ENCODE measurements at places on chromosomes 5 and 9.

GRCh38 chr5:129073111-129073510 is 21.4 kb upstream of the ISOC1 start:
- DNase-seq = no peak

DNA sequence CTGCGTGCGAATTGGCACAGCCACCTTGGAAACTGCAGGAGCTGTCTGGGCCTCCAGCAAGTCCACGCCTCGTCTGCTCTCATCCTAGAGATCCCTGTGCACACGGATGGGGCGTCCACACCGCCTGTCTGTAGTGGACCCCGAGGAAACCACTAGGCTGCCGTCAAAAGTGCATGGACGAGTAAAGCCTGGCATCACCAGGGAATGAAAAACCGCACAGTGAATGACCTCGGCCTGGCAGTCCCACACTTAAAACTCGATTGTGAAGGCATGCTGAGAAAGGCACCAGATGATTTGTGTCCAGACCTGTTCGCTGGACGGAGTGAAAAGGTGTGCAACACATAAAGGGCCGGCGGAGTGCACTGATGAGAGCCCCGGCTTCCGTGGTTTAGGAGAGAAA is 50.8 kb downstream of the MRPL36 start:
- DNase-seq = no peak

- no peak for DNase-seq
These were observed 531 bp downstream of the ABO start for GRCh38 chr9:133274236-133275104.

DNA sequence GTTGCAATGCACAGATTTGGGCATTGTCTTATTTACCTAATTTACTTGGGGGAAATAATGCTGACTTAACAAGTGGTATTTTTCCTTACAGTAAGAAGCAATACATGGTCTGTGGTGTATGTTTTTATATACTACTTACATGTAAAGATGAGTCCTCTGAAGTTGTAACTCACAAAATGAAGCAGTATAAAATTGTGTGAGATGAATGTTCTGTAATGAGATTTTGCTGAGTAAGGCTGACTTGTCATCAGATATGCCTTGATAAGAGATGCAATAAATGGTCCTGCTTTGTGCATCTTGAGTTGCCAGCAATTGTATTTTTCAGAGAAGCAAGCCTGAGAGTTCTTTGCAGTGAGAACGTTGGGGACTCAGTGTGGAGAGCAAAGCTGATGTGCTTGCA is 92.2 kb upstream of the GNAQ start:
- DNase-seq = no peak

GRCh38 chr5:141982626-141983025 is 13.7 kb downstream of the RNF14 start:
- DNase-seq = no peak

GRCh38 chr5:168413062-168413461 is 73.2 kb upstream of the RARS1 start:
- DNase-seq = no peak

DNA sequence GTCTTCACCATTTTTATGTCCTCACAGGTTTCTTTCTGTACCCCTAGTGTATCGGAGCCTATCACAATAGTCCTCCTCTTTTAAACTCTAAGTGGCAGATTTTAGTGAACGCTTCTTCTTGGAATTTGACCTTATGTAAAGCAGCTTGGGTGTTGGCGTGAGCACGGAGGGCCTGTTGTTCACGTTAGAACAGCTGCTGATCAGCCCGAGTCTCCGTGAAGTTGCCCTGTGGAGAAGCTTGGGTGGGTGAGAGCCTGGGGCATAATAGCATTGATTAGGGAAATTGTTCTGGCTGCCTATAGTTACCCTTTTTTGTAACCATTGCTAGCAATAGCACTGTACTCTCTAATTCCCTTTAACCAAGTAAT is 167.0 kb upstream of the OTULINL start:
- DNase-seq = no peak

GRCh38 chr9:89408628-89409101 is 89.2 kb downstream of the SEMA4D start:
- DNase-seq = peak; percentile 87

DNA sequence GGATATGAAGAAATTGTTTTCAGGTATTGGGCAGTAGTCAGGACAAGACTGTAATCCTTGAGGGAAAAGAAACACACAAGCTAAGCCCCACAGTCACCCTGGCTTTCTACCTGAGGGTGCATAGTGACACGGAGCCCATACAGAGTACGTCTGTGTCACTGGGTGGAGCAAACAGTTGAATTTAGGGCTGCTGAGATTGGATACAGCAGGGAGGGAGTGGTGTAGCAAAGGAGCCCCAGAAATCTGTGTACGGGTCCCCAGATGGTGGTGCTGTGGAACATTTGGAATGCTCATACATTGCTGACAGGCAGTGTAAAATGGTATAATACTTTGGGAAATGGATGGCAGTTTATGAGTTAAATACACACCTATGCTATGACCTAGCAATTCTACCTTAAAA is 5.1 kb downstream of the TRMT10B start:
- no peak for DNase-seq

- DNase-seq = no peak
These were observed 66.0 kb upstream of the GNA14 start for GRCh38 chr9:77714077-77714549.

- no peak for DNase-seq
These were observed 303.0 kb downstream of the MSX2 start for GRCh38 chr5:175027390-175027789.

GRCh38 chr9:125908136-125908535 is 161.0 kb downstream of the PBX3 start:
- no peak for DNase-seq

DNA sequence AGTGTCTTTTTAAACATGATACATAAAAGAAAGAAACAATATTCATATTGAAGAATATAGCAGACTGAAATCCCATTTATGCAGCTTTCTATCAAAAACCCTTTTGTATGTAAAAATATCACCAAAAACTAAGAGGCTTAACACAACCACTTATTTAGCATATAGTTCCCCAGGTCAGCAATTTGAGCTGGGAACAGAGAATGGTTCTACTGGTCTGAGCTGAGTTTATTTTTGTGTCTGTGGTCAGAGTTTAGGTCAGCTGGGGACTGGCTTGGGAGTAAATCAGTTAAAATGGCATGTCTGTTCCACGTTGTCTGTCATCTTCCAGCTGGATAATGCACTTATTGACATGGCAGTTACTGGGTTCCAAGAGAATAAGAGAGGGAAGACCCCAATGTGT is 165.0 kb downstream of the TMEM232 start:
- DNase-seq = no peak

DNA sequence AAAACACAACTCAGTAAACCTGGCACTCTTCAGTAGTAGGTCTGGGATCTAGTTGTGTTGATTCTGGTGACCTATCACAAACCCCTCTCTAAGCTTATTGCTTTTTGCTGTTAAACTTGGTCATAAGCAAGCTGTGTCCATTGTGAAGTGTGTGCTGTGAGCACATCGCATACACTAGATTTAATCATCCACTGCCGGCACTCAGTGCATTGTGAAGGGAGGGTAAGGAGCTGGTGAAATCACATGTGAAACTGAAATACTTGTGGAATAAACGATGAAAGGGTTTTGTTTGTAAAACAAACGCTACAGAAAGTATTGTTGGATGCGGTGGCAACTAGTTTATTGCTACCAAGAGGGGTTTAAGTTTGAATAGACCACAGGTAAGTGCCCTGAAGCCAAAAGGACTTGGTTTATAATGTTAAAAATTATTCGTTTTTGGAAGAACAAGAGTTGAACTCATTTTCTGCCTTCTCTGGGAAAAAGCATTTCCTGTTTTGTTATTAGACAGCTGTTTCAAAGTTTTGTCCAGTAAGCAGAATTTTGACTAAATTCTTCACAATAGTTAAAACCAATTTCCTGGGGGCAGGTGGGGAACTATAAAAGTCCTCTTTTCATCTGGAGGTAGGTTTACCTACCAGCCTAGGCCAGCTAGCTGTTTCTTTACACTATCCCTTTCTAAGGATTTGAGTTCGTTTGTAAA is 24.6 kb downstream of the TJP2 start:
- DNase-seq = no peak

DNA sequence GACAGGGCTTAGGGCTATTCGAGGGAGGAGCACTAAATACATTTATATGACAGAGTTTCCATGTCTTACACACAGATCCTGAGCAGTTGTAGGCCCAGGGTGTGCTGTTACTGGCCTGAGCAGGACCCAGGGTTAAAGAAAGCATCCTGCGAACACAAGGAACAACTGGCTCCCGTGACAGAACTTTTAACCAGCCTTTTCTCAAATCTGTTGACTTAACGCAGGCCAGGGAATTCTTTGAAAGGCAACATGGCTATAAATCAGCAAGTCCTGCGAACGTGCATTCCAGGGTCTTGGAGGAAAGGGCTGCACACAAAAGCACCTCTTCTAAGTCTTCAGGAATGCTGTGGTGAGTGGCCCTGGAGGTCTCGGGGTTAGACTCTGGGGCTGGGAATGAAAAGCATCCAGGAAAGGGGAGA is 45.2 kb upstream of the ANKRD55 start:
- no peak for DNase-seq

- no peak for DNase-seq
These were observed 910 bp downstream of the TDRD7 start for GRCh38 chr9:97412626-97413385.

GRCh38 chr5:67679184-67679841 is 482.7 kb upstream of the CD180 start:
- no peak for DNase-seq

DNA sequence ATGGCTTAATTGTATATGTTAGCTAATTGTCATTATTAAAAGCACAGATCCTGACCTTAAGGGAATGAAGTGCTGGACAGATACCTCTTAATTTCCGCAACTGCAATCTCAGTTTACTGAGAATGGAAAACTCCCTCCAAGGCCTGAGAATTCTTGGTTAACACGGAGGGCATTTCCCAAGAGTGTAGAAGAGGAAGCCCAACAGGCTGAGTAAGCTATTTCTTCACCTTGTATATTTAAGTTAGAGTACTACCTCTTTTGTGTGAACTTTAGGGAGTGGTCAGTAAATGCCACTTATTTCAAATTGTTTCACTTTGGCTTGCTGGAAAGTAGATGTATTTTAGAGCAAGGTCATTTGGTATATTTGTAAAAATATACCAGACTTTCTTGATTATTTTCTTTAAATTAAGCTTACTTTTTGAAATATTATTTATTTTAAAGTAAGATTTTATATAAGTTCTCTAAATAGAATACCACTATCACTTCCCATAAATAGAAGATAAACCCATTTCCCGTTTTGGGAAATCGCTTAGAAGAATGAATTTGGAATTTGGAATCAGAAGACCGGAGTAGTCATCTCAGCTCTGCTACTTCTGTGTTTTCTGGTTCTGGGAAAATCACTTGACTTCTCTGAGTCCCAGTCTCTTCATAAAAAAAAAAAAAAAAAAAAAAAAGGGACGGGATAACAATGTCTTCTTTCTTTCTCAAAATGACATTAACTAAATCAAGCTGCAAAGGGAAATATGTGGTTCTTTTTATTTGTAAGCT is 26.0 kb upstream of the C9orf72 start:
- no peak for DNase-seq

DNA sequence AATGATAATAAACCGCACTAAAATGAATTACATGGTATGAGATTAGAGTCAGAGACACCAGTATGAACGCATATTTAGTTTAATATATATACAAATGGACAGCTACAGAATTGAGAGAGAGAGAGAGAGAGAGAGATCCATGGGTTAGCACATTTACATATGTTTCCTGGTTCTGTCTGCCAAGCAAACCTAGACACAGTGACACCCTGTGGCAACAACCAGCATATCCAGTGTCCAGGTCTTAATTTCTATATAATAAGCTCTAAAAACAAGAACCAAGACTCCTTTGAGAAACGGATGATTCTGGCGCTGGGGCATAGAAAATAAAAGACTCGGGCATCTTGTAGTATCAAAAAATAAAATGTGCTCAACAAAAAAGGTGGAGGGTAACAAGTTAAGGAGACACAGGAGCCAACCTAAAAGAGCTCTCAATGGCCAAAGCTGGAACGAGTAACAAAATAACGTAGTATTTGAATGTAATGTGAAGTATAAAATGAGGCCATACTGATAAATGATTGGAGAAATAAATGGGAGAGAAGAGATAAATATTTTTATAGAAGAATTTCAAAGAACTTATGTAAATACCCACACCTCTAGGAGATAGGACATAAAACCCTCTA is 84.5 kb downstream of the RFX3 start:
- DNase-seq = peak; percentile 61

DNA sequence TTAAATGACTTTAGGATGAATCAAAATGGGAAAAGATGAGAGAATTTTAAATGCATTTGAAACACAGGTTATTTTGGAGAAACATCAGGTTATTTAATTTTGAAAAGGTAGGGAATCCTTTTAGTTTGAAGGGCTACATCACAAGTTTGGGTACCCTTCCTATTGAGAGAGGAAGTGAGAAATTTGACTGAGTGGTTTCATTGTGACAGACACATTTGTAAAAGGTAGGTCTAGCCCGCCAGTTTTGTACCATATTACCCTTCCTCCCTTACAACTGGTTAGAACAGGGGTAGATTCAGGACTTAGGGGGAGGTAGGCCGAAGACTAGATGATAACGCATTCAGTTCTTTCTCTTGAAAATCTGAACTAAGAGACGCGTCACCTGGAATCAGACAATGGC is 464.2 kb downstream of the EBF1 start:
- no peak for DNase-seq

DNA sequence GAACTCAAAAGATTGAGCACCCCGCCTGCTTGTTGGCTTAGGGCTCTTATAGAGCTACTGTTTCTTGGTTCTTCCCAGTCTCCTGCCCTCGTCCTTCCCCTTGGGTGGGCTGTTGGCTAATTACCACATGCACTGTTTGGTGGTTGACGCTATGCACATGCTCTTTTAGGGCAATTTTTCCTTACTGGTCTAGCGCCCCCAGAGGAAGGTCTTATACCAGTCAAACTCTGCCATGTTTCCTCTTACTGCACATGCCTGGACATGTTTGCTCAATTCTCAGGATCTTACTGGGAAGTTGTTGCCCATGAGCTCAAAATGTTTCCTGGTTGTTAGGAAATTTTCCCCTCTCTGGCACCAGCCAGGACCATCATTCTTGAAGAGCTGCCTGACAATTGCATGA is 101.9 kb downstream of the SLC28A3 start:
- DNase-seq = no peak

DNA sequence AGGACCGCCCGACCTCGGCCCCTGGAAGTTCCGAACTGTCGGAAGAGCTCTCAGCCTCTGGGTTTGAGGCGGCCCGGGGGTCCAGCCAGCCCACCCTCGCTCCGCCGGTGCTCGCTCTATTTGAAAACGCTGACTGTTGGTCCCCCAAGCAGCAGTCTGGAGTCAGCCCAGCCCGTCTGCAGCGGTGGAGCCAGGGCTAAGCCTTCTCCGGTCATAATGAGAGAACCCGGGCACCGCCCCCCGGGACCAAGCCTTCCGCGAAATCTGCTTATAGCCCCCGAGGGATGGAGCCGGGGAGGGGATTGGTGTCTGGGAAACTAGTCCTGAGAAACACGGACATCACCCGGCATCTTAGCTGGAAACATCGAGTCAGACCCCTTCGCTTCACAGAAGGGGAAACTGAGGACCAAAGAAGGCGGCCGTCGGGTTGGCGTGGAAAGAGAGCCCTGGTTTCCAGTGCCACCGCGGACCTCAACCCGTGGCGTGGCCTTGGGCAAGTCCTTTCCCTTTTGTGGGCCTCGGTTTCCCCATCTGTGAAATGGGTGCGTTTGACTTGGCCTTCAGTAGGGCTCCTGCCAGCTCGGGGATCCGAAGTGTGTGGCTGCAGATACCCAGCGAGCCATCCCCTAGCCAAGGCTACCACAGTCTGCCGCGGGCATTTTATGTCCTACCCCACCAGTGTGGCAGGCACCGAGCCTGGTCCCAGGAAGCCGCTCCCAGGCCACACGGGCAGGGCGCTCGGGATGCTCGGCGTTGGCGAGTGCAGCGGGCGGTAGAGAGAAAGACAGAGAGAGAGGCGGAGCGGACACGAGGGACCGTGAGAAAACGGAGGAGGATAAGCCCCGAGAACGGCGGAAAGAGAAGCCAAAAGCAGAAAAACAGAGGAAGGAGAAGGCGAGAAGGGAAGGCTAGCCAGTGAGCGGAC is 857 bp downstream of the ADAM19 start:
- peak; percentile 44 for DNase-seq

Data from activated CD8-positive, alpha-beta T cell treated with anti-CD3 and anti-CD28 coated beads, Interleukin-2, amount 10 ng/mL, durations not matched to agents 7 days and 5 days (primary cell).